K562 (cell line): ENCODE measurements at places on chromosomes 16 and 17. TPM values are rescaled to one million over a fixed set of nuclear protein-coding genes. Genes with fewer than 3 reads are reported as not detected.

Gene RPL38
- 1,879 and 3,414 TPM in 2 replicates for polyA plus RNA-seq

Gene CCL2
- 0.11 and 0.61 TPM in 2 replicates for polyA plus RNA-seq

GRCh38 chr16:68252383-68252782, 7.2 kb downstream of the PLA2G15 start:
- no peak for DNase-seq

GRCh38 chr17:47731396-47731795, 1.6 kb upstream of the TBX21 start:
- no peak for DNase-seq

DNA sequence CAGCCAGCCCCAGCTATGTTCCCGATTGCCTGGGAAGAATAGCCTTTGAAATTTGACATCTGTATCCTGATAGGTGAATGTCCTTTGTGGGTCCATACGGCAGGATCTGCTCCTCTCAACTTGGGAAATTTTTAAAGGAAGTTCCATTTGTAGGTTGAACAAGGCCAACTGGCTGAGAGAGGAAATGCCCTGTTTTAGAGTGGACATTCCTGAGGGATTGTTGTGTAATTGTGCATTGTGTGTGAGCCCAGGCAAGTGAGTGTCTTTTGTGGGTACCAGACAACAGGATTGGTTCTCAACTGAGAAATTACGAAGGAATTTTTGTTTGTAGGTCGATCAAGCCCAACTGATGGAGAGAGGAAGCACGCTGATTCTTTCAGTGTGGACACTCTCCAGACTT, 2.6 kb upstream of the CPHXL2 start:
- DNase-seq = no peak

- DNase-seq = no peak
Observed at GRCh38 chr16:83842291-83842690, 34.5 kb downstream of the HSBP1 start.

- no peak for DNase-seq
Observed at GRCh38 chr16:27102701-27103575, 36.2 kb downstream of the C16orf82 start.
